ENCODE measurements at places on chromosomes 6 and 20.

DNA sequence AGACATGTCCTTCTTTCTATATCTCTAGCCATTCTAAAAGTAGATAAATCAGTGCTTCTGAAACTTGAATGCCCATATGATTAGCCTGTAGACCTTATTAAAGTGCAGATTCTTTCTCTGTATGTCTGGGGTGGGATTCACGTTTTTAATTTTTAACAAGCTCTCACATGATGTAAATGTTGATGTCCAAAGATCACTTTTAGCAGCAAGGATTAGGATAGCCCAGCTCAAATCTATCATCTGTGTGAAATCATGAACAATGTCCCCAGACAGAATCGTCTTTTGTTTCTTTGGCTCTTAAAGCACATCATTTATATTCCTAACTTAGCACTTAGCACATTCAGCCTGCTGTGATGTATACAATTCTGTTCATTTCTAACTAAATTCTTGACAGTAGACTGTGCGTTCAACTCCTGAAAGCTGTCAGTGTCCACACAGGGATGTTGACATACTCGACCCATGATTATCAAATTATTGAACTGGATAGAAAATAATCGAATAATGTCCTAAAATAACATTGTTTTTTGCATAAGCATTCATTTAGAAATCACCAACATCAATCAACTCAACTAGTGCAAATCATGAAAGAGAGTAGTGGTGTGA, 102.1 kb upstream of the MLIP start:
- no peak for DNase-seq

DNA sequence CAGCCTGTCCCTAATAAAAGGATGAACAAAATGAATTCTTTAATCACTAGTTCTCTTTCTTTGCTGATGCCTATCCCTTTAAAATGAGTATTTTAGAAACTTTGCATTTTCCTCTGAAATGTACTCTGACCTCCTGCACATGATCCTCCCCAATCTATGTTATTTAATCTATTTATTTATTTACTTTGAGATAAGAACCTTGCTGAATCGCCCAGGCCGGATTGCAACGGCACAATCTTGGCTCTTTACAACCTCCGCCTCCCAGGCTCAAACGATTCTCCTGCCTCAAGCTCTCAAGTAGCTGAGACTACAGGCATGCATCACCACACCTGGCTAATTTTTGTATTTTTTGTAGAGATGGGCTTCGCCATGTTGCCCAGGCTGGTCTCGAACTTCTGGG, 27.9 kb downstream of the ADTRP start:
- DNase-seq: no peak

GRCh38 chr20:48880981-48881657, 40.4 kb upstream of the ARFGEF2 start:
- no peak for DNase-seq

GRCh38 chr20:5078399-5078958, 41.3 kb downstream of the PCNA start:
- DNase-seq: peak; percentile 60

DNA sequence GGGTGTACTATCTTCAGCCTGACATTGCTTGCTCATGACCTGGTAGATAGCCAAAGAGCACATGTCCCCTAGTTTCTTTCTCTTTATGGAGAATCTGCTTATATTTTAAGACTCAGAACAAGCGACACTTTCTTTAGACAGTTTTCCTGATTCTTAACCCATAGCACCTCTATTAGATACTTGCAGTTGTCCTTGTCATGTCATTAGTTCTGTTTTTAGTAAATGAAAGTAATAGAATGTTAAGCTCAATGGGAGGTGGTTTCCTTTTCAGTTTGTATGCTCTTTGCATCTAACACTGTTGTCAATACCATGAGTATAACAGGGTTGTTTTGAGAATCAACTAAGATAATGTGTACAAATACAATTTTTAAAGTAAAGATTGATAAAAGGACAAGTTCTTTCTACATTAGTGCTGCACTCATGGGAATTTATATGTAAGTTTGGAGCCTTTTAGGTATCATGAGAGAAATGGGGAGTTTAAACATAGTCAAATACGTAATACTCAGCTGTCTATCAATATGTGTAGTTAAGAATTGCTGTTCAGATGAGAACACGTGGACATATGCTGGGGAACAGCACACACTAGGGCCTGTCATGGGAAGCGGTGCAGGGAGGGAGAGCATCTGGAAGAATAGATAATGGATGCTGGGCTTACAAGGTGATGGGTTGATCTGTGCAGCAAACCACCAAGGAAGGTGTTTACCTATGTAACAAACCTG, 124.3 kb downstream of the GRM1 start:
- DNase-seq: no peak

GRCh38 chr20:38355161-38356012, 9.1 kb downstream of the LBP start:
- DNase-seq: no peak

DNA sequence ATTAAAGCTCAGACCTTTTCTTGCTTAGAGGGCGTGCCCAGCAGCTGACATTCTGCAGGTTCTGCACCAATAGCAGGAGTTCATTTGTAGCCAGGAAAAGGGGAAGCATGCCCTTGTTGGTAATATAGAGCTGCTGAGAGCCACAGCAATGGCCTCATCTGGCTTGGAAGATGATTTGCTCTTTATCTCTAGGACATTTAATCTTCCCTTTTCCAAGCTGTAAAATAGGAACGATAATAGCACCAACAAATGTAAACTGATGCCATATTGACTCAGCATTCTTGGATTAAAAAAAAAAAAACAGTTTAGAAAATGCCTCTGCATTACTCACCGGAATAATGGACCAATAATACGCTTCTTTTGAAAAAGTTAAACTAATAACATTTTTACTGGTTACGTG, 93.4 kb upstream of the SLC2A12 start:
- DNase-seq: no peak

DNA sequence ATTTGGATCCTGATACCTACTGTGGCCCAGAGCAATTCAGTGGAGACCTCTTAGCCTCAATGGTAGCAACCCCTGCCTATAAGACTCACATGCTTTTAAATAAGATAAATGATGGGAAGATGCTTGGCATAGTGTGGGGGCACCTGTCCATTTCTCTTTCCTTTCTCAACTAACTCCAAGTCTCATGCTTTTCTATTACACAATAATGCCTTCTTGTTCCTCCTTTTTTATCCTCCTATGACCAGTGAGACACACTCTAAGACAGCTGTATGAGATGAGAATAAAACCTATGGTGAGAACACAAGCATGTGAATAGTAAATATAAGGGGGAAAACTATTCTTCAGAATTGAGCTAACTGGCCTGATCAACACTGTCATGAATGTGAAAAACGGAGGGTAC, 147.0 kb upstream of the STXBP5 start:
- DNase-seq: no peak

GRCh38 chr20:61850926-61851900, 214.5 kb downstream of the TAF4 start:
- DNase-seq: no peak
